Astrocyte (in vitro differentiated cells and primary cell): ENCODE measurements at places on chromosomes 12 and 14.

DNA sequence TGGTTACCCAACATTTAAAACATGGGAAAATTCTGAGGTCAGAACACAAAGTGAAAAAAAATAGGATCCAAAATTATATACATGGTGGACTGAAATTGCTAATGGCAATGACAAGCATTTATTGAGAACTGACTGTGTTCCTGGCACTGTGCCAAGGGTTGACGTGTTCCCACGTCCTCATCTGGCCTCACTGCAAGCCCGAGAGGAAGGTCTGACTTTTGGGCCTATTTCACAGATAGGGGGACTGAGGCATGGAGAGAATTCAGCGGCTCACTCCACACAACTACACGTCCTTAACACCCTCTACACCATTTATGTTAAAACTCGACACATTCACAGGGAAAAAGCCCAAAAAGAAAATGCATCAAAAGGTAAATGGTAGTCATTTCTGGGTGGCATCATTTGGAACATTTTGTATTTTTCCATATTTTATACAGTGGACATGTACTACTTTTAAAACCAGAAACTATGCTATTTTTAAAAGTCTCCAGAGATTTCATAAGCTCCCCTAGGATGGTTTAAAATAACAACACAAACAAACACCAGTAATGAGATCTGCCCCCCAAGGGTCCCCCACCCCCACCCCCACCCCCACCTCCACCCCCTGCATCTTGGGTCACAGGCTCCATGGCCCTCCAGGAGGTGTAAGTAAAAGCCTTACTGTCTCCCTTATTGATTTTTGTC lies 27.7 kb downstream of the CLMN start:
- DNase-seq: peak; percentile 20

GRCh38 chr12:83190631-83191390 lies 504.1 kb downstream of the TMTC2 start:
- no peak for DNase-seq

- no peak for DNase-seq
These were observed 15.1 kb downstream of the FICD start for GRCh38 chr12:108530161-108530560.

DNA sequence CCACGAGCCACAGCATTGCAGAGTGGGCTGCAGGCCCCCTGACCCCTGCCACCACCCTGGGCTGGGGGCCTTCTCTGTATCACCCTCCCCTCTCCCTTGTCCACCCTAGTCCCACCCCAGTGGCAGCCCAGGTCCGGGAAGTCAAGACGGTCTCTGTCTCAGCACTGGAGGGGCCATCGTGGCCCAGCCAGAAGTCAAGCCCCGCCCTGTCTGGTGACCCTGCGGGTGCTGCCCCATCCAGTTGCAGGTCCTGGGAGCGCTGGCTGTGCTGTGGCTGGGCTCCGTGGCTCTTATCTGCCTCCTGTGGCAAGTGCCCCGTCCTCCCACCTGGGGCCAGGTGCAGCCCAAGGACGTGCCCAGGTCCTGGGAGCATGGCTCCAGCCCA lies 2.7 kb downstream of the PLD4 start:
- DNase-seq: no peak

DNA sequence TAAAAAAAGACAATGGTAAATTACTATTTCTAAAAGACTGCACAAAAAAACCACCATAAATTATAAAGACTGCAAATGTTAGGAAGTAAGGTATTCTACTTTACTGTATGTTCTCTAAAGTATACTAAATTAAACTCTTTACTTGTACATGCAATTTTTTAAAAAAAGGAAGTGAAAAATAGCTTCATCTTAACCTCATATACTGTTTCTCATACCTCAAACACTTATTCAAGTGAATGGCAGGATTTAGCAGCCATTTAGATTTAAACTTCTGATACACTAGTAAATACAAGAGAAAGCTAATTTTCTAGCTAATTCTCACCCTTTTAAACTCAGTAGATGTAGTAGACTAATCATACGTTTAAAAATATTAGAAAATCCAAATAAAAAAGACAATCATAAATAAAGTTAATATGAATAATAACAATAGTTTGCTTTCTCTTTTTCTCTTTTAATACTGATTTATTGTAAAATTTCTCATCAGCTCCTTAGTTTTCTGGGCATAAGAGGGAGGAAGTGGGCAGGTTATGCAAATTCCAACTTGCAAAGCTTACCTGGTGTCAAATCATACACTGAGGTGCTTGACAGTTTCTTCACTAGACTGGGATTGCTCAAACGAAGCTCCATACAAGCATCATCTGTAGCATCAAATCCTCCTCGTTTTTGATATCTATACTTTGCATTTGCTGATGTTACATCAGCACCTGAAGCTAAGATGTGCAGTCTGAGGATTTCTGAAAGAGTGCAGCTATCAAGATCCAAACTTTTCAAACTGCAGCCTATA lies 71.0 kb upstream of the CFL2 start:
- DNase-seq: no peak

DNA sequence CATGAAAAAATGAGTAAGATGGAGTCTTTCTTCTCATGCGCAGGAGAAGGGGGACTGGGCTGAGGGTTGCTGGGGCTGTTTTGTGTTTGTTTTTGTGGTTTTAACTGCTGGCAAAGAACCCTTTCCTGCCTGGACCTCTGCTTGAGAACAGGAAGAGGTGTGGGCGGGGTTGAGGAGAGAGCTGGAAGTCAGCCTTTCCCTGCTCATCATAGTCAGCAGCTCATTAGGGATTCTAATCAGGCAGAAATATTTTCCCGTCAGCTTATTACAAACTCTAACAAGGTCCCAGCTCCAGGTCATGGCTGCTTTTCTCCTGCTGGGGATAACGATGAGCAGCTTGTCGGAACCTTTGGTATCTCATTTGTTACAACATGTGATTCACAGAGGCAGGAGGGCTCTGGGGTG lies 185.0 kb upstream of the NRXN3 start:
- peak; percentile 88 for DNase-seq

DNA sequence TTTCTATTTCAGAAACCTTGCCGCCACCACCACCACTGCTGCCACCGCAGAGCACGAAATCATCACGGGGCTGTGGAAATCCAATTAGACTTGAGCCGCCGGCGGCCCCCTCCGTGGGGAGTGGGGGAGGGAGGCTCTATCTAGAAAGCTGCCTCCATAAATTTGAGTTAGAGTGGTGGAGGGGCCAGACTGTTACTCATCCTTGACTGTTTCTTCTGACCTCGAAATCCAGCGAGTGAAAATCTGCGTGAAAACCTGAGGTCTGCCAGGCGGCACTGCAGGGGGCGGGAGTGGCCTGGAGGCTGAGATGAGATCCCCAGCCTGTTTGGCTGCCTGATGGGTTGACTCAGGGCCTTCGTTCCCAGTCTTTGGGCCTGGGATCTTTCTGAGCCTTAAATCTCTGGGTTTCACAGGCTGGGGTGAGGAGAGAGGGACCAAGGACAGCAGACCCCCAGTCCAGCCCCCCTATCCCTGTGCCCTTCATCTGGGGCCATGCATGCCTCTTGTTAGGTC lies 29.9 kb downstream of the TSPAN9 start:
- DNase-seq: peak; percentile 77

DNA sequence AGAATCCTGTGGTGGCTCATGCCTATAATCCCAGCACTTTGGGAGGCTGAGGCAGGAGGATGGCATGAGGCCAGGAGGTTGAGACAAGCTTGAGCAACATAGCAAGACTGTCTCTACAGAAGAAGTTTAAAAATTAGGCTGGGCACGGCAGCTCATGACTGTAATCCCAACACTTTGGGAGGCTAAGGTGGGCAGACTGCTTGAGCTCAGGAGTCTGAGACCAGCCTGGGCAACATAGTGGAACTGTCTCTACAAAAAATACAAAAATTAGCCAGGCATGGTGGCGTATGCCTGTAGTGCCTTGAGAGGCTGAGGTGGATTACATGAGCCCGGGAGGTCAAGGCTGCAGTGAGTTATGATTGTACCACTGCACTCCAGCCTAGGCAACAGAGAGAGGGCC lies 998 bp upstream of the CYP27B1 start:
- no peak for DNase-seq

- no peak for DNase-seq
These were observed 1.2 kb downstream of the FUT8 start for GRCh38 chr14:65413739-65414045.

GRCh38 chr12:89877136-89877535 lies 168.5 kb upstream of the ATP2B1 start:
- no peak for DNase-seq

DNA sequence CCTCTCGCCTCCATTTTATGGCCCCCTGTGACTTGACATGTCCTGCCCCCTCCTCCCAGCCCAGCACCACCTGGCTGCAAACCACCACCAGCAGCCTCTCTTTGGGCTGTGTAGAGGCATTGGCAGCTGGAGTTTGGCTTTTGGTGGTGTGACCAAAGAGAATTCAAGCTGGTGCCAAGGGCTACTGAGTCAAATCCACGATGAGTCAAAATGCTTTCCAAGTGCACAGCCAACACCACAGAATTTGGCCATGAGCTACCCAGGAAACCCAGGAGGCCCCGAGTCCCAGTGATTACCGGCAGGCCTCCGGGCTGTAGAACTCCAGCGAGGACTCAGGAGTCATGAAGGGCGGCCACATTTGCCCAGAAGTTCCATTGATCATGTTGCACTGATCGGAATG lies 53.8 kb downstream of the SCARB1 start:
- peak; percentile 39 for DNase-seq

- peak; percentile 78 for DNase-seq
These were observed 43.5 kb downstream of the TMX1 start for GRCh38 chr14:51283402-51284085.

- DNase-seq: no peak
These were observed 178.3 kb upstream of the RGS6 start for GRCh38 chr14:71753976-71754375.

GRCh38 chr14:96660667-96661066 lies 136.5 kb upstream of the VRK1 start:
- DNase-seq: no peak

DNA sequence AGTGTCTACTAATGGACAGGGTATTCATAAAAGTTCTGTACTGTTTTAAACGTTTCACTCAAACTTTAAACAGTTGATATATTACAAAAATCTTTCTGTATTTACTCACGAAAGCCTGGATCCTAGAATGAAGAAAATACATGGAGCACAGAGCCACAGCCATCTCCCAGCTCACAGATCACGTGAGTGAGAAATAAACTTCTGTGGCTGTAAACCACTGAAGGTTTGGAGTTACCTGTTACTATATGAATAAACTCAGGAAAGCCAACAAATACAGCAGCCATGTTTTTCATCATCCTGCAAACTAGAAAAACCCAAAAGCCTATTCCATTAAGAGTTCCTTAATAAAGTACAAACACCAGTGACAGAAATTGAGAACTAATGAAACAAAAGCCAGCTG lies 867 bp upstream of the TDG start:
- no peak for DNase-seq

DNA sequence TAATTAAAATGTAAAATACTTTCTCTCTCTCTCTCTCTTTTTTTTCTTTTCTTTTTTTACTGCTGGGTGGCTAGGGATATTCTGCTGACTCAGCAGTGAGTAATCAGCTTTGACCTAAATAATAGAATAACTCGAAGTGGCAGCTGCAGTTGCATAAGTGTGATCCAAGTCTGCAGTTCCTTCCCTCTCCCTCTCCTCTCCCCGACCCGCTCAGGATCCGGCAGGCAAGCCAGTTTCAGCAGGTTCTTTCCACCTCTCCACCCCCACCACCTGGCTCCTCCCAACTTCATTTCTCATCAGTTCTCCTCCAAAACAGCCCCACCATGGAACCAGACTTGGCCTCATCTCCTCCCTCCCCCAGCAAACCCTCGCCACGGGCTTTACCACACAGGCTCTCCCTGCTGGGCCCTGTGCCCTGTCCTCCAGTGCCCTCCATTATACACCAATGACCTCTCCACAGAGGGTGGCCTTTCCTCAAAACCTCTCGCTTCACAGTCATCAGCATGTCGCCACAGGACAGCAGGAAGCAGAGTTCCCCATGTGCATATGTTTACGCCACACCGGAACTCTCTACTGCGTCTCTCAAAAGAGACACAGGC lies 22.4 kb downstream of the SLC7A8 start:
- DNase-seq: peak; percentile 82

DNA sequence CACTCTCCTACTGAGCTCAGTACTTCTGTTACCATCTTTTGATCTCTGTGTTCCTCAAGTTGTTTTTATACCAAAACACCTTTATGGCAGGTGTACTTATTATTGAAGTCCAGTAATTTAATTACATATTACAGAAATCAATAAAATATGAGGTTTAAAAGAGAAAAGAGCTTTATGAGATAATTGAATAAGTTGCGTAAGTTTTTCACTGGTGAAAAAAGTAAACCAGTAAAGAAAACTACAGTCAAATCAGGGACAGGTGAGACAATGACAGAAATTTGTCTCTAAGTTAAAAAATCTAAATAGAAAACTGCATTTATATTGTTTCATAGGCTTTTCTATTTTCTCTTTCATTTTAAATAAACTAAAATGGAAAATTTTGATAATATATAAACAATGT lies 29.1 kb upstream of the PTPRB start:
- DNase-seq: no peak

- no peak for DNase-seq
These were observed 2.1 kb upstream of the SERPINA1 start for GRCh38 chr14:94390372-94391086.

DNA sequence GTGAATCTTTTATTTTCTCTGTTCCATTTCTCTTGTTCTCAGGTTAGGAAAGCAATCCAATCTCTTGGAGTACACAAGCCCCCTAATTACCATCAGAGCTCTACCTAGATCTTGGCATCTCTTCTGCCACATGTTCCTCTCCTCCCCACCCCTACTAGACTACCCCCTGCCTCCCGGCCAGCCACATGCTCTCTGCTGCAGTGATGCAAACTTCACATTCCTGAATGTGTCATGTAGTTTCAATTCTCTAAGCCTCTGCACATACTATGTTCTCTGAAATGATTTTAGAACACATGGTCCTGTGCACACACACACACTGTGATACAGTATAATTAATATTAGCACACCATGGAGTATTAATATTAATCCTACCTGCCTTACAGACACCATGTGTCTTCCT lies 104.6 kb downstream of the EFCAB11 start:
- peak; percentile 68 for DNase-seq

- no peak for DNase-seq
These were observed 2.7 kb downstream of the SERPINA11 start for GRCh38 chr14:94449930-94450329.

DNA sequence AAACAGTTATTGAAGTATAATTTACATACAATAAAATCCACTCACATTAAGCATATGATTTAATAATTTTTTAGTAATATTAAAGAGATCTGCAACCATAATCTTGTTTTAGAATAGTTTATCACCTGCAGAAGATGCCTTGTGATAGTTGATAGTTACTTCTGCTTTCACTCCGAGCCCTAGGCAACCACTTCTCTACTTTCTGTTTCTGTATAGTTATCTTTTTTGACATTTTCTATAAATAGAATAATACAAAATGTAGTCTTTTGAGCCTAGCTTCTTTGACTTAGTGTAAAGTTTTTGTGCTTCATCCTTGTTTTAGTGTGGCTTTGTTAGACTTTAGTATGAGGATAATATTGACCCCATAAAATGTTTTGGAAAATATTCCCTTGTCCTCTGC lies 111.0 kb downstream of the MNAT1 start:
- DNase-seq: no peak
